ENCODE measurements at places on chromosomes 4 and X.

DNA sequence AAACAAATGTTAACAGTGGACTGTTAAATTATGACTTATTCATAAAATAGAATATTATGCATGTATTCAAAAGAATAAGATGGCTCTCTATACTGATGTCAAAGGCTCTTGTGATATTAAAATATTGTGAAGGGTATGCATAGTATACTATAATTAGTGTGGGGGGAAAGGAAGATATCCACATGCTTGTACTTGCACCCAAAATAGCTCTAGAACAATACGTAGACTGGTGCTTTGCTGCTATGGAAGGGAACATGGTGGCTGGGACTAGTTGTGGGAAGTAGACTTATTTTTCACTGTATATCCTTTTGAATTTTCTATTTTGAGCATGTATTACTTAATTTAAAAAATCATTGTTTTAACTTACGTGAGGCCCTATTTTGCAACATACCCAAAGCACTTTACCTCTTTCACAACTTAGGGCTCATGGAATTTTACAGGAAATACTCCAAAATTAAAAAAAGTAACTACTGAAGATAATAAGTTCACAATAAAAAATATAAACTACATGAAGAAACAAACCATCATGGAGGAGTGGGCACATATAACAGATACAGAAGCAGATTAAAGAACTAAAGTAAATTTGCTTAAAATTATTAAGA lies 7.9 kb downstream of the PGRMC2 start:
- no peak for DNase-seq

DNA sequence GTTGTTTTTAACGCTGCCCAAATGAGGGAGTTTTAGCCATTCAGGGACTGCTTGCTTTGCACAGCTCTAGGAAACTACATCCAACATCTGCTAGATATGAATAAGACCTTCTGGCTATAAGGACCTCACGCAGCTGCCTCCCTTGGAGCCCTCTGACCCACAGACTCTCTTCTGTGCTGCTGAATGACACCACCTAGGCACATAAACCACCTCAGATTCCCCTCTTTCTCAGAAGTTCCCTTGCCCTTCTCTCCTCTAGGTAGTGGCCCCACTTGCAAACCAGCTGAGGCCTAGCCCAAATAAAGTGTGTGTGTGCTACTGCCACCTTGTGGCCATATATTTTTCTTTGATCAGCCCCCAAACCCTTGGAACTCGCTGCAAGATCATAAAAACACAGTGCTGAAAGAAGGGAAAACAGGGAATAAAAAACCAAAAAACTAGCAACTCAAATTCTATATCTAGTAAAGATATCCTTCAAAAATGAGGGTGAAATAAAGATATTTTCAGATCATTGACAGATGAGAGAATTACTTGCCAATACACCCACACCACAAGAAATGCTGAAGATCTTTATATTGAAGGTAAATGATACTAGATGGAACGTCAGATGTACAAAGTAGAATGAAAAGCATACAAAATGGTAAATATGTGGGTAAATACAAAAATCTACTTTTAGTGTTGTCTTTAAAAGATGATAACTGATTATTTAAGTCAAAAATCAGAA lies 265.9 kb downstream of the ADAMTS3 start:
- DNase-seq: peak; percentile 20

DNA sequence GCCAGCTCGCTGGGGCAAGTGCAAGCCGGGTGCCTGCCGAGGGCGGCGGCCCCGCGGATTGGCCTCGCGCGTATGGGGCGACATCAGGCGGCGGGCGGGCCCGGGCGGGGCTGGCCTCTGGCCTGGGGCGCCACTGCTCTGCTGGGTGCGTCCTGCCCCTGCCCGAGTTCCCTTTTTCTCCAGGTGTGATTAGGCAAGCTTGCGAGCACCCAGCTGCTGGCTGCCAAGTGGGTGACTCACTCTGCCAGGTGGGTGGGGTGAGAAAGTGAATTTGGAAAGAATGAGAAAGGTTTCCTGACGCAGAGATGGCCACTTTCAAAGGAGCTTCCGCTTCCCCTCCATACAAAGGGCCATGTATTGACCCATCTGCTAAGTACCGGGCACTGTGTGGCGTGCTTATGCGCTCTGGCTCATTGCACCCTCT lies 32.5 kb downstream of the FGFBP1 start:
- DNase-seq: no peak

DNA sequence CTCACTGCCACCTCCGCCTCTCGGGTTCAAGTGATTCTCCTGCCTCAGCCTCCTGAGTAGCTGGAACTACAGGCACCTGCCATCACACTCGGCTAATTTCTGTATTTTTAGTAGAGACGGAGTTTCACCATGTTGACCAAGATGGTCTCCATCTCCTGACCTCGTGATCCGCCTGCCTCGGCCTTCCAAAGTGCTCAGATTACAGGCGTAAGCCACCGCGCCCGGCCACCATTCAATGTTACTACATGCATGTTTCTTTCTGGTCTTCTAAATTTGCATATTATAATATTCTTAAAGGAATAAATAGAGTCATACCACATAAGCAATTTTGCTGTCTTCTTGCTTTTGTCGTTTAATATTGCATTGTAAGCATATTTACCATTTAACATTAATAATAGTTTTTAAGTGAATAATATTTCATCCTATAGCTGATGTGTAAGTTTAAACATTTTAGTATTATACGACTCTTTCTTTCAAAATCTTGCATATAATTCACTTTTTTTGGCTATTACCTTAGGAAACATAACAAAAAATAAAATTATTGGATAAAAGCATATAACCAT lies 1270.4 kb downstream of the ADGRL3 start:
- DNase-seq: no peak

GRCh38 chrX:81414630-81415029 lies 212.7 kb downstream of the SH3BGRL start:
- DNase-seq: no peak

GRCh38 chr4:33302321-33302720 lies 2582.2 kb downstream of the PCDH7 start:
- no peak for DNase-seq

- no peak for DNase-seq
Measured at GRCh38 chr4:179521952-179522351, 2079.7 kb upstream of the AGA start.

- DNase-seq: peak; percentile 44
Measured at GRCh38 chrX:123267220-123267619, 83.1 kb downstream of the GRIA3 start.

DNA sequence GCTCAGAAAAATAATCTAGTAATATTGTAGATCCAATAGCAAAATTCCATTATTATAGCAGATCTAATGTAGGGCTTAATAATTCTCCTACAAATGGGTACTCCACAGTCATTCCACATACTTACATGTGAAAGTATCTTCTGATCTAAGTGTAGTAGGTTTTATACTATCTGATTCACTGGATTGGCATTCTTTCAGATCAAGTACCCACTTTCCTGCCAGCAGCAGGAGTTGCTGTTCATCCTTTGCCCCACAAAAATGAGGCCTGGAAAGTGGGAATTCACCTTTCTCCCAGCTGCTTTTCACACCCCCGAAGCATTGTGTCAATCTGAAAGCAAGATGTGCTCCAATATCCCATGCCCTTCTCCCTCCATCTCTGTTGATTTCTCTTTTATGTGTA lies 77.1 kb upstream of the RXFP1 start:
- no peak for DNase-seq

DNA sequence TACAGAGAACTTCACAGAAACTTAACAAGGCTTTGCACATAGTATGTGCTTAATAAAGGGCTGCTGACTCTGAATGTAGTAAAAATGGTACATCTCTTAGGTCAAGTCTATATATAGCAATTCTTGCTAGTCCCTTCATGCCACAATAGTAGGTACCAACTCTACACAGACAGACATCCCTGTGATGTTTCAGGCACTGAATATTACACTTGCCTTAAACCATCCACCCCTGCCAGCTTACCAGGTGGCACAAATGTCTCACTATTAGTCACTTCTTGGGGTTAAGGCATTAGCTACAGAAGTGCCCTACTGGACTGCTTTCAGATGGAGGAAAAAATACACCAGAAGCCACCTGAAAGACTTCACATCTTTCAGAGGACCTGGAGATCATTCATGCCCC lies 86.3 kb upstream of the CITED1 start:
- DNase-seq: no peak

DNA sequence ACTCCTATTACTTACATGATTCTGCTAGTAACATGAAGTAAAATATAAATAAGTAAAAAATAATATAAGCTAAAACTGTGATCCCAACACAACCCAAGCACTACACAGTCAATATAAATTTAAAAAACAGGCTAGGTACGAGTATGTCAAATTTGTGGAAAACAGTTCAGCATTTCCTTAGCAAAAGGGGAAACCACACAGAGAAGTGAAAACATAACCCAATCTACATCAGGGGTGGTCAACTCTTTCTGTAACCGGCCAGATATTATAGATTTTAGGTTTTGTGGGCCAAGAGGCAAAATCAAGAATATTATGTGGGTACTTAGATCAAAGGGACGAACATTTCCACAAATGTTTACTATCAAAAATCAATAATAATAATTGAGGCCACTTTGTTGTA lies 70.1 kb downstream of the CHST7 start:
- no peak for DNase-seq

- no peak for DNase-seq
Measured at GRCh38 chr4:166341992-166342391, 469.0 kb downstream of the TLL1 start.

DNA sequence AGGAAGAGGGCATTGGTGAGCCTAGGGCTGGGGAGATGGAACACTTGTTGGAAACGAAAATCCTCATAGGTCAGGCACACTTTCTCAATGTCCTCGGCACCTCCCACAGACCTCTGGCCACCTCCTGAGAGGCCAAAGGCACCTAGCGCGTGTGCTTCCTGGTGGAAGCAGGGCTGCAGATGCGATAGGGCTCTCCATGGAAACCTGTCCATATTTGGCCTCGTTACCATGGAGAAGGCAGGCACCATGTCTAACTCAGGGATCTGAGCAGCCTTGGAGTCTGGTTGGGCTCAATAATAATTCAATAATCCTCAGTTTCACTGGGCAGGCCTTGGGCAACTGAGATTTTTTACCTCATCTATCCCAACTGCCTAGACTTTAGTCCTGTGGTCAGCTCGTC lies 58.3 kb downstream of the RAI2 start:
- no peak for DNase-seq

GRCh38 chrX:55340896-55341433 lies 76.2 kb upstream of the PAGE3 start:
- DNase-seq: no peak

GRCh38 chrX:46703980-46704379 lies 54.9 kb downstream of the SLC9A7 start:
- no peak for DNase-seq

DNA sequence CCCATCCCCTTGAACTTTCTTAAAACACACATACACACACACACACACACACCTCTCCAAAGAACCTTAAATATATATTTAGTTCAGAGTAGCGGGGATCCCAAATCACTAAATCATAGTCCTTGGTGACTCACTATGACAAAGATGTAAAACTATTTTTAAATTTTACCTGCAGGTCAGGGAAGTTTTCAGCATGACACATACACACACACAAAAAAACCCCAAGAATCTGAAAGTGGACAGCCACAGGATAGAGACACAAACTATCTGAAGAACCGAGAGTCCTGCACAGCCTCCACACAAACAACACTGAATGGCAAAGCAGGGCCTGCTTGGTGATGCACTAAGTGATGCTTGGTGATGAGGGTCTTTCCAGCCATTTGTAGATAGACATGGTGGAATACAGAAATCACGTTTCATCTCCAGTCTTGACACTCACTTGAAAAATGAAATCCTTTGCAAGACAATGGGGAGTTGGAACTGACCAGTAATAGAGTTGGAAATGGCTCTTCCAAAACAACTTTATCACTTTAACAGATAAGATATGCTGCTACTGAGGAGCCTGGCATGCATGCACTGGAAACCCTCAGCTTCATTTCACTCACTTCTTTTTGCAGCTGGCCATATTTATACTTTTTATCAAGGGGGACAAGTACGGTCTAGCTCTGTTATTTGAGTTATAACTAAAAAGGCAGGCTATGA lies 307.3 kb downstream of the RAPGEF2 start:
- DNase-seq: peak; percentile 49

DNA sequence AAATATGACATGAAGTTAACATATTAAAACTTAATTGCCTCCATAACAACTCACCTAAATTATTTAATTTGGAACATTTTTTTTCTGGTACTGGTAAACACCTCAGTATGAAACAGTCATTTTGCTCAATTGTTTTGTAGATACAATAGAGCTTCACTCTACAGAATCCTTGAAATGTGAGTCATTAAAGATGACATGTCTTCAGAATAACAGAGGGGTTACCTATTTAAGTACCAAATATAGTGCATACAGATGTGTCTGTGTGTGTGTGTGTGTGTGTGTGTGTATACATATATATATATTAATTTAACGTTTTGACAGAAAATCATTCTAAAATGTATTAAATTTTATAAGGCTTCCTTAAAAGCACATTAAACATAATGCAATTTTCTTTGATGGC lies 297.6 kb downstream of the INPP4B start:
- DNase-seq: no peak

DNA sequence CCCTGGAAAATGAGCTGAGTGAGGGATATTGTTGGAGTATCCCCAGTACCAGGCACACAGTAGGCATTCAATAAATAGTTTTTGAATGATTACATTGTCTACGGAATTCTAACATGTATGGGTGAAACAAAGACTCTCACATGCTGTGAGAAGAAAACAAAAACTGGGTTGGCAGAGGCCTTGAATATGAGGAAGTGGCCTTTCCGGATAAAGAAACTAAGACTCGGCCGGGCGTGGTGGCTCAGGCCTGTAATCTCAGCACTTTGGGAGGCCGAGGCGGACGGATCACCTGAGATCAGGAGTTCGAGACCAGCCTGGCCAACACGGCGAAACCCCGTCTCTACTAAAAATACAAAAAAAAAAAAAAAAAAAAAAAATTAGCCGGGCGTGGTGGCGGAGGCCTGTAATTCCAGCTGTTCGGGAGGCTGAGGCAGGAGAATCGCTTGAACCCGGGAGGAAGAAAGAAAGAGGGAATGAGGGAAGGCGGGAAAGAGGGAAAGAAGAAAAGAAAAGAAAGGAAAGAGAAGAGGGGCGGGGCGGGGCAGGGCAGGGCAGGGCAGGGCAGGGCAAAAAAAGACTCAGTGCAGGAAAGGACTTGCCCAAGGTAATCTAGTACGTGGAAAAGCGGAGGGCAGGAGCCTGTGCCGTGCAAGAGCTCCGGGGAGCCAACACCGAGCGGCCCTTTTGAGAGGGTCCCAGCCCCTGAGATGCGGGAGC lies 689 bp upstream of the TMA16 start:
- no peak for DNase-seq

DNA sequence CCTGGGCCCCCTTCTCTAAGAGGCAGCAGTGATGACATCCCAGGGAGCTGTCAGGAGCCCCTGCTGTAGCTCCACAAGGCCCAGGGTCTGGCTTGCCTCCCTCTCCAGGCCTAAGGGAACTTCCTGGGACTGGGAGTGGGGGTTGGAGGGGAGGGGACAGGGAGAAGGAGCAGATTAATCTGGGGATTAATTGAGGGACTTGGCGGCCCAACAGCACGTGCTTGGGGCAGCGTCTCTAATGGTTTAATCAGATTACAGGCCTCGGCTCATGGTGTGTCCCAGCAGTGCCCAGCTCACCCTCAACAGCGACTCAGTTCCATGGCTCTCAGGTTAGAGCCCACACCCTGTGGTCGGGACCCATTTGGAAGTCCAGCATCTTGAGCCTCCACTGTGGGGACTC lies 47.9 kb downstream of the EFNB1 start:
- DNase-seq: no peak

GRCh38 chr4:168269896-168270295 lies 48.7 kb downstream of the DDX60 start:
- no peak for DNase-seq

GRCh38 chr4:133162941-133163340 lies 13.8 kb downstream of the PCDH10 start:
- no peak for DNase-seq

All from HFFc6 (cell line).